ENCODE measurements at places on chromosomes 2 and 18. TPM values are rescaled to one million over a fixed set of nuclear protein-coding genes. Genes with fewer than 3 reads are reported as not detected.

Gene GPR45
- not detected for total RNA-seq

Gene KYNU
- total RNA-seq = 216 TPM

Gene HOXD13
- 0.18 TPM for total RNA-seq

Gene SERPINB3
- total RNA-seq = 0.06 TPM

Gene PTPRN
- 1.2 TPM for total RNA-seq

Gene MAL
- 0.26 TPM for total RNA-seq

Gene CRYBA2
- total RNA-seq = 0.25 TPM

Gene C2orf66
- 0.08 TPM for total RNA-seq

Gene CFAP65
- 0.17 TPM for total RNA-seq

Gene PRSS56
- total RNA-seq = 0.10 TPM

Gene SP100
- total RNA-seq = 26.5 TPM

Gene FBXO36
- 0.93 TPM for total RNA-seq

Gene NOSTRIN
- total RNA-seq = 1.2 TPM

Gene CHRND
- not detected for total RNA-seq

Gene ASB18
- total RNA-seq = not detected

Data from A549 treated with AZD2906 at 1 μM for 4 hours (cell line).